ENCODE measurements at places on chromosomes 1 and 21. TPM values are rescaled to one million over a fixed set of nuclear protein-coding genes. Genes with fewer than 3 reads are reported as not detected.

GRCh38 chr21:30831194-30831765 lies 1.7 kb upstream of the KRTAP7-1 start:
- no peaks in the 10 kb centered on the region for H3K27me3 ChIP-seq
- no peak overlapping the region for H3K27ac ChIP-seq
- no peak for DNase-seq
- no peak overlapping the region for H3K4me3 ChIP-seq
- H3K4me1 ChIP-seq = no peaks in the 10 kb centered on the region

- H3K36me3 ChIP-seq = no peaks in the 10 kb centered on the region
- no peaks in the 10 kb centered on the region for H3K27me3 ChIP-seq
- H3K4me1 ChIP-seq = no peaks in the 10 kb centered on the region
- no peak for DNase-seq
- H3K4me3 ChIP-seq = no peak overlapping the region
These were observed 158.3 kb downstream of the FGGY start for GRCh38 chr1:59455206-59455605.

DNA sequence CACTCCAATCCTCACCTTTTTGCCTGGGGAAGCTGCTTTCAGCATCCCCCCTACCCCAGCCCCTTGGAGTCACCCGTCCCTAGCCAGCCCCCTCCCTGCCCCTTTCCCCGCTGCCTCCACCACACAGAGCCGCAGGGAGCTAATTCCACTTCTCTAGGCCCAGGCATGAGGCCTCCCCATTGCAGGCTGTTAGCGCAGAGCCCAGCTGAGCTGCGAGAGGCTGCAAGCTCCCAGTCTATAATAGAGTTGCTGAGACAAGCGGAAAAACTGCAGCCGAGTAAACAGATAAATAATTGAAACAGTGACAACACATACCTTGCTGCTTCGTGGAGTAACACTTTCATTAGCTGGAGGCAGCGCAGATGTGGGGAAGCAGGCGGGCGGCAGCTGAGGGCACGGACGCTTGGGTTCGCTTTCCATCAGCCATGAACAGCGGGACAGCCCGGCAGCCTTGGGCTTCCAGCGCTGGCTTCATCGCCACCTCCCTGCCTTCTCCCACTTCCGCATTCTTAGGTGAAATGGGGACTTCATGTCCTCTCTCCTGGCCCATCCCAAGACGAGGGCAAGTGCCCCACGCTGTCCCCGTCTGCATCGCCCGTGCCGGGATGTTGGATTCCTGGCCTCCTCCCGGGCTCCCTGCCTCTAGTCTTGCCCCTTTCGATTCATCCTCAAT lies 183.3 kb downstream of the IGSF21 start:
- DNase-seq = no peak
- H3K36me3 ChIP-seq = no peaks in the 10 kb centered on the region
- H3K4me1 ChIP-seq = no peaks in the 10 kb centered on the region
- H3K27ac ChIP-seq = no peak overlapping the region
- no peak overlapping the region for H3K4me3 ChIP-seq

- H3K4me3 ChIP-seq = no peak overlapping the region
- no peak overlapping the region for H3K27ac ChIP-seq
- H3K4me1 ChIP-seq = no peaks in the 10 kb centered on the region
- H3K27me3 ChIP-seq = no peaks in the 10 kb centered on the region
- DNase-seq = peak; percentile 5
These were observed 50.3 kb upstream of the CNIH3 start for GRCh38 chr1:224565611-224566406.

- no peaks in the 10 kb centered on the region for H3K27me3 ChIP-seq
- no peak overlapping the region for H3K4me3 ChIP-seq
- DNase-seq = no peak
- peaks cover 5% of the 10 kb centered on the region for H3K36me3 ChIP-seq
- H3K4me1 ChIP-seq = peaks cover 56% of the 10 kb centered on the region
- no peak overlapping the region for H3K27ac ChIP-seq
These were observed 4.1 kb downstream of the ZNF362 start for GRCh38 chr1:33260439-33260838.

GRCh38 chr1:113136476-113136875 lies 63.5 kb downstream of the LRIG2 start:
- no peaks in the 10 kb centered on the region for H3K36me3 ChIP-seq
- no peak overlapping the region for H3K27ac ChIP-seq

DNA sequence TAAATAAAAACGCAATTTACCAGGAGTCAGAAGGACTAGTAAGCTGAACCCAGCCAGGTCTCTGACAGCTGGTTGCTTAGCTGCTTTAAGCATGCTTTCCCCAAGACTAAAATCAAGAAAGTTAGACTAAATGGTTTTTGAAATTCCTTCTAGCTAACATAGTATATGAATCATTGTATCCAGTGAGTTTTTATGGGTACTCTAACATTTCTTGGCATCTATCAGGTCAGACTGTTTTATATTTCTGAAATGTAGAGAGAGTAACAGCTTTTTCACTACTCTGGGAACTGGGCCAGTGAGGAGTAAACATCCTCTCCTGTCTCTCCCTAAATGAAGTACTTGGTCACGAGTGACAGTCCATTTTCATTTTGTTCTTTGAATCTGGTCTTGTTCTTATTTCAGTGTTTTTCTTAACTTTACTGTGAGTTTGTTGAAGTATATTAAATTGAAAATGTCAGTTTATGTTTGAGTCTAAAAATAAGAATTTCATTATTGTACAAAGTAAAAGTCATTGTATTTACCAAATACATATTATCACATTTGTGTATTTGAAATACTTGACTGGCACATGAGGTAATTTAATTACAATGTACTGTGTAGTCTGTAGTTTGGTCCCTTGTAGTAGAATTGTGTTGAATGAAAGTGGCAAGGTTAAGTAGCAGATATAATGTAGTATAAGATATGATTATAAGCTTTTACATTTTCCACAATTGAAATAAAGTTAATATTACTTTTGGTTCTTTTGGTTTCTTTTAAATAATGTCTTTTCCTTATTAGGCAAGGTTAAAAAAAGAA lies 47.6 kb downstream of the PKN2 start:
- H3K4me3 ChIP-seq = peak overlapping the region; percentile 2
- peaks cover 35% of the 10 kb centered on the region for H3K4me1 ChIP-seq
- no peaks in the 10 kb centered on the region for H3K36me3 ChIP-seq
- no peaks in the 10 kb centered on the region for H3K27me3 ChIP-seq
- H3K27ac ChIP-seq = peak overlapping the region; percentile 76

GRCh38 chr1:234977875-234978396 lies 150.7 kb downstream of the TOMM20 start:
- H3K27me3 ChIP-seq = no peaks in the 10 kb centered on the region
- H3K36me3 ChIP-seq = no peaks in the 10 kb centered on the region
- H3K4me1 ChIP-seq = peaks cover 51% of the 10 kb centered on the region
- H3K4me3 ChIP-seq = no peak overlapping the region
- peak overlapping the region; percentile 95 for H3K27ac ChIP-seq
- DNase-seq = no peak

DNA sequence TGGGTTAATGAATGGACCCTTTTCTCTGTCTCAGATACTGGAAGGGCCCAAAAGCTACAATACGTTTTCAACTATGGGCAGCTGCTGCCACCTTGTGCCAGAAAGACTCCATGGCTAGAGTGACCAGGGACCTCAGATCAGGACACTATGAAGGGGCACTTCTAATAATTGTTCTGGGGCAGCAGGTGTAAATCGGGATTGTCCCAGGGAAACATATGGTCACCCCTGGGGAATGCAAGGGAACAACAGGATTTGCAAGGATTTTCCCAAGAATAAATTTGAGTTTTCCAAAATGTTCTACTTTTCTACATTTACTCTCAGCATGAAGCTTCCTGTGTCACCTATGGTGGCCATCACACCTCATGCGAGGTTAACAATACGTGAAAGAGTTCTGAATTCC lies 12.0 kb upstream of the FCAMR start:
- DNase-seq = no peak
- no peak overlapping the region for H3K4me3 ChIP-seq
- no peaks in the 10 kb centered on the region for H3K4me1 ChIP-seq
- H3K27ac ChIP-seq = no peak overlapping the region
- no peaks in the 10 kb centered on the region for H3K36me3 ChIP-seq
- peaks cover 7% of the 10 kb centered on the region for H3K27me3 ChIP-seq

The CALML6 gene
- not detected for total RNA-seq

The GBP4 gene
- 4.3 TPM for total RNA-seq

All from esophagus muscularis mucosa (tissue), 4 donors.